Fibroblast of skin of right quadriceps (primary cell): ENCODE measurements at places on chromosomes 7 and 10.
A peak's percentile ranks its signal among the peaks of the same experiment; 100 is the strongest.

GRCh38 chr7:67753891-67754290 is 757.3 kb downstream of the TYW1 start:
- DNase-seq: no peak

DNA sequence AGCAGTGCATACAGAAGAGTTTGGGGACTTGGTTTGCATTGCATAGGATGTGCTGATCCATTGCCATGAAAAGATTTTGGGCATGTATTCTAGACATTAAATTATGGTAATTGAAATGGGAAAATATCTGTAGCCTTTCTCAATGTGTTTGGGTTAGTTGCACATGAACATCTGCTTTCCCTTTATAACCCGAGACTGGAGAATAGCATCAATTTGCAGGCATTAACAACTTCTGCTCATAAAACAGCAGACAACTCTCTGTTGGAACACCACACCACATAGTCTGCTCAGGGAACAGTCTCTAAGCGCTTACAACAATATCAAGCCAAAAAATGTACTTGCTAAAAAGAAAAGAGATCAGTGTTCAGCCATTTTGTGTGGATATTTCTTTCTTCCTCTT is 1391.1 kb upstream of the LRRTM3 start:
- DNase-seq: no peak

GRCh38 chr7:55303220-55303619 is 61.9 kb upstream of the LANCL2 start:
- no peak for DNase-seq

- no peak for DNase-seq
Observed at GRCh38 chr10:13414855-13415254, 66.8 kb upstream of the SEPHS1 start.

- DNase-seq: peak; percentile 25
Observed at GRCh38 chr10:35004651-35005050, 85.5 kb downstream of the CUL2 start.
